AG08396 (cell line): ENCODE measurements at places on chromosomes 1 and 21.
A peak's percentile ranks its signal among the peaks of the same experiment; 100 is the strongest.

DNA sequence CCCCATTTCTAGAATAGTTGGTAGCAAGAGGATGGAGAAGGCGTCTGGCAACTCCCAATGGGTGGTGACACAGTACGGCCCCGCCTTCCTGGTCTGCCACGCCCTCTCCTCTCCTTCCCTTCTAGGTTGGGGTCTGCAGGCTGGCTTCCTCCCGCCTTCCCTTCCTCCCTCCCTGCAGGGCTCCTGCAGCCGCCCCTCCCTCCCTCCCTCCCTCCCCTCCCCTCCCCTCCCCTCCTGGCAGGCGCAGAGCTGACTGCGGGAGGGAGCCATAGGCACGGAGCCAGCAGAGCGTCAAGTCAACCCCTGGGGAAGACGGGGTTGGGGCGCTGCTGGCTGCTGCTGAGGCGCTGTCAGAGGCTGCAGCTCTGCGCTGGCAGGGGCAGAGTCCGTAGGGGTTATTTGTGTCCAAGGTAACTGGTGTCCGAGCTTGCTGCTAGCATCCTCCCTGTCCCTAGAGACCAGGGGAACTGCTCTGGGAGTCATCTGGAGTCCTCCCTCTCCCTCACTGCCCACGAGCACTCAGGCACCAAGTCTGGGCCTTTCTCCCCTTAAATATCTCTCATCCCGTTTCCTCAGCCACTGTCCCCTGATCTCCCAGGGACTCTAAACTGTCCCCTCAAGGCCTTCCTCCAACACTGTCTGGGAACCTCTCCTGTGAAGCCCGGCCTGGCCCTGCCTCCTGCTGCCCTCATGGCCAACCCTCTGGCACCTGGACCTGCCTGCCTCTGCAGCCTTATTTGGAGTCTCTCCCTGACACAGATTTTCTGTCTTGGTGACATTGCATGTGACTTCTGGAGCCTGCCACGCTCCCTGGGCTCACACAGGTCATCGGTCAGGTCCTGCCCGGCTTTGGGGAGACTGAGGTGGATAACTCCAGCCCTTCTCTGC lies 57.4 kb upstream of the ACOT11 start:
- no peak for DNase-seq

DNA sequence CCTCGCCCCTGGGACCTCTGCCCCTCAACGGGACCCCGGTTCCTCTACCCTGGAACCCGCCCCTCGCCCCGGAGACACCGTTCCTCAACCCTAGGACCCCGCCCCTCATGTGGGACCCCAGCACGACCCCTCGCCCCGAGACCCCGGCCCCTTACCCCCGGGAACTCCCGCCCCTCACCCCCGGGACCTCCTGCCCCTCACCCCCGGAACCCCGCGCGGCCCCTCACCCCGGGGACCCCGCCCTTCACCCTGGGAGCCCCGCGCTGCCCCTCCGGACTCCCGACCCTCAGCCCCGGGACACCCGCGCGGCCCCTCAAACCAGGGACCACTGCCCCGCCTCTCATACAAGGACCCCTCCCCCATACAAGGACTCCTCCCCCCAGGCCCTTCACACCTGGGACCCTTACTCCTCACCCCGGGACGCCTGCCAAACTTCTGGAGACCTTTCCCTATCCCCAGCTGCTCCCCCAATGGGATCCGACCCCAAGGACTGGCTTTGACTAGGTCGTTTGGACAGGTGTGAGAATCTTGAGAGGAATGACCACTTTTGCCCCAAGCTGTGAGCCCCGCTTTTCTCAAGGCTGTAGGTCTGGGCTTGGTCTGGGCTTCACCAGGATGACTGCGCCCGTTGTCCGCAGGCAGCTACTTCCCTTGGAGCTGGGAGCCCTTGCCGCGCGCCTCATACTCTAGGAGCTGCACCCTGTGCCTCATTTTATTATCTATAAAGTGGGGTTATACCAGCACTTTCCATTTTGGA lies 843 bp downstream of the DIP2A start:
- DNase-seq = peak; percentile 52

DNA sequence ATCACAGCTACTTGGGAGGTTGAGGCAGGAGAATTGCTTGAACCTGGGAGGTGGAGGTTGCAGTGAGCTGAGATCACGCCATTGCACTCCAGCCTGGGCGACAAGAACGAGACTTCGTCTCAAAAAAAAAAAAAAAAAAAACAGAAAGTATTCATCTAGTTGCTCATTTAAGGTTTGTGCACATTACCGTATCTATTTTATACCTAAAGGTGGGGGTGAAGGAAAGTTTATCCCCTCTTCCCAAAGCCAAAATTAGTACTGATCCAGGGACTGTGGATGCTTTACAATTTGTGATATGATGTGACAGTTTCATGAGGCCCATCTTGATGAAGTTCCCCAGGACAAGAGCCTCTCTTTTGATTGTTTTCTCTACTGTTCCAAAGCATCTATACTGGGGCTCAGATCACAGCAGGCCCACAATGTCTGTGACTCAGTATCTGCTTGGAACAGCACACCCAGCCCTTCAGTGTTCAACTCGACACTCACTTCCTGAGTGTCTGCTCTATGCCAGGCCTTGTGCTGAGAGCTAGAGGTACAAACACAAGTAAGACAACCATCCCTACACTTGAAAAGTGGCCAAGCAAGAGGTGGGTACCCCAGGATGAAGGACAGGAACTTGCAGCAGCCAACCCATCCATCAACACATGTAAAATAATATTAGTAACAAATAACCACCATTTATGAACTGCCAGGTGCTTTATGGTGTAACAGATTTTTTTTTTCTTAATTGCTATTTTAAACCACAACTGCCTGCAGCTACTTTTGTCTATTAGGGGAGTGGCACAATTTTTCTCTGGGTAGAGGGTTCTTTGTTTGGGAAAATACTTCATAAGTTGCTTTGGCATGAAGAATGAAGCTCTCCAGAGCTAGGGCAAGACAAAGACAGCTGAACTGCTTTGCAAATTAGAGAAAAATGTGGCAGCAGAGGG lies 29.0 kb upstream of the KHDRBS1 start:
- no peak for DNase-seq

DNA sequence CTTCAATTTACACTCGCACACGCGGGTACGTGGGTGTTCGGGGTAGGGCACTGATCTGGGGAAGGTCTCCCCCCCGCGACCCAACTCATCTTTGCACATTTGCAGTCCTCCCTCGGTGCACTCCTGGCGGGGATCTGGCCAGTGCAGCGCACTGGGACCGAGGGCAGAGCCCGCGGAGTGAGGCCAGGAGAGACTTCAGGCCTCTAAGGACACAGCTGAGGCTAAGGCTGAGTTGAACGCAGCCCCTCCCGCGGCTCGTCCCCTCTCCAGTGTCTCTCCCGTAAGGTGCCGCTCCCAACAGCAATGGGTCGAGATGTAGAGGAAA lies 936 bp upstream of the NCAM2 start:
- DNase-seq = no peak
